Upper lobe of right lung (tissue), 1 donor: ENCODE measurements at places on chromosomes 3 and 15. TPM values are rescaled to one million over a fixed set of nuclear protein-coding genes. Genes with fewer than 3 reads are reported as not detected.

- DNase-seq: no peak
- H3K4me3 ChIP-seq: peak overlapping the region; percentile 93
- peak overlapping the region; percentile 88 for H3K27ac ChIP-seq
Measured at GRCh38 chr15:59657635-59658125, 365 bp upstream of the GTF2A2 start.

The ZNF660 gene
- total RNA-seq: 5.9 TPM

The CCRL2 gene
- 28.5 TPM for total RNA-seq

The CYP11A1 gene
- 1.1 TPM for total RNA-seq
